Activated naive CD4-positive, alpha-beta T cell treated with anti-CD3 and anti-CD28 coated beads, Interleukin-2, amount 10 ng/mL, durations not matched to agents 7 days and 5 days (primary cell): ENCODE measurements at places on chromosomes 5 and 9.

DNA sequence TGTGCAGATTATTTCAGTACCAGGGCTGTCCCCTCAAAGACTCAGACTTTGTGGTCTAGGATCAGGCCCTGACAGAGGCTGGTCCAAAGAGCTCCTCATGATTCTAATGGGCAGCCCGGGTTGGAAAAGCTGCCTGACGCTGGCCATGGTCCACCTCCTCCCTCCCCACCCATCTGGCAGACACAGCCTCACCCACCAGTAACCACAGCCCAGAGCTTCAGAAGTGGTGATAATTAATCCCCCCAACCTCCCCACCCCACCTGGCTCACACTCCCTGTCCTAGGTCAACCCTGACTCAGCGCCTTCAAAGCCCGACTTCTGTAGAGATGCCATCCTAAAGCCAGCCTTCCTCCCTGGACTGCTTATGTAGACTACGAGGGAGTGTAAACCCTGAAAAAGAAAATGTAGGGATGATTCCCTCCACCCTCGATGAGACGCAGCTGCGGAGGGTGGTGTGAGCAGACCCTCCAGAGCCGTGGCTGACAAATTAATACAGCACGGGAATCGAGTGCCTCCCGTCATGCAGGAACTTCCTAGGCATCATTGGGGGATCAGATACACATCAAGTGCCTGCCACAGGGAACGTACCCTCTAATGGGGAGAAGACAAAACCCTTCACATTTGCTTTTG, 7.0 kb downstream of the UBE2QL1 start:
- no peak for DNase-seq

- no peak for DNase-seq
These were observed 6.9 kb upstream of the DMRT3 start for GRCh38 chr9:969310-970150.

- DNase-seq = no peak
These were observed 39.6 kb downstream of the RXRA start for GRCh38 chr9:134365791-134366222.

GRCh38 chr5:176881816-176882566, 17.2 kb downstream of the HK3 start:
- no peak for DNase-seq

- DNase-seq = no peak
These were observed 40.3 kb downstream of the TNFAIP8 start for GRCh38 chr5:119396030-119396664.

DNA sequence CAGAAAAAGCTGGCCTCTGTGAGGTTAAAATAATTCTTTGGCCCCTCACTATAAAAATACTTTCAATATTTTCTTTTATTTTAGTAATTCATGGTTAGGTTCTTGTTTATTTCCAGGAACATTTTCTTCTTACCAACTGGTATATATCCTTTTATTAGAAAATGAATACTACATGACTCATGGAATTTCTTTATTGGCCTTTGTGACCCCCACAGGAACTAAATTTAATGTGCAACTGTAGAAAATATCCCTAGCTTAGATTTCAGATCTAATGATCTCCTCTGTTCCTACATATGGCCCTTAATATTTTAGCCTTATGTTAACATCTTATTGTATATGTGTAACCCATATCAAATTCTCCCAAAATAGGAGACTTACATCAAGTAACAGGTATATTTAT, 429.9 kb downstream of the NR2F1-AS1 start:
- DNase-seq = no peak

- DNase-seq = no peak
These were observed 3.0 kb downstream of the FEM1C start for GRCh38 chr5:115541611-115542010.

- DNase-seq = no peak
These were observed 1.9 kb downstream of the DMRT1 start for GRCh38 chr9:843427-843785.

DNA sequence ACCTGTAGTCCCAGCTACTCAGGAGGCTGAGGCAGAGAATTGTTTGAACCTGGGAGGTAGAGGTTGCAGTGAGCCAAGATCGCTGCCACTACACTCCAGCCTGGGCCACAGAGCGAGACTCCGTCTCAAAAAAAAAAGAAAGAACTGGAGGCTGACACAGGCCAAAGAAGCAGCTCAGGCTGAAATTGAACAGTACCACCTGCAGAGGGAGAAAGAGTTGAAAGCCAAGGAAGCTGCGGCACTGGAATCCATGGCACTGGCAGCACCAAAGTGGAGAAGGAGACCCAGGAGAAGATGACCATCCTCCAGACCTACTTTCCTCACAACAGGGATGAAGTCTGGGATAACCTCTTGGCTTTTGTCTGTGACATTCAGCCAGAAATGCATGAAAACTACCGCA, 11.3 kb upstream of the TMEM141 start:
- DNase-seq = no peak

DNA sequence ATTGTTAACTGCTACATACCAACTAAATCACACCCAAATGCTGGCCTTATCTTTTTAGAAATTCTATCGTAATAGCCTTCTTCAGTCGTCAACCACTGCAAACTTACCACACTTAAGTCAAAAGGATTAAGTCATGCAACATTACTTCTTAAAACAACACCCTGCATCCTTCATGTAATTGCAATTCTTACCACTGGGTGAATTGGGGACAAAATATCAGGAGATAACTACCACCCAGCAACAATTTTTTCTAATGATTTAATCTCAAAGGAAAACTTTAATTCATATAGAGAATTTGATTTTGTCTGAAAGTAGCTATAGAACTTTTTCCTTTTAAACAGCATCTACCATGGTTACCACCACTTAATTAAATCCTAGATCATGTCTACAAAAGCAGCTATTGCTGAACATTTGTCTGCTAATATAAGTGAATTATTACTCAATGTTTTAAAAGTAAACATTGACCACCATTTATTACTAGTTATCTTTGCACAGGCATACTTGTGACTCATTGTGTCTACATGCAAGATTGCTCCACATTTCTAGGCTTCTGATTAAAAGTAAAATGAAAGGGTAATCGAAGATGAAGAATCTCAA, 10.5 kb downstream of the MLLT3 start:
- DNase-seq = no peak

GRCh38 chr9:88820055-88820454, 171.2 kb upstream of the S1PR3 start:
- no peak for DNase-seq

DNA sequence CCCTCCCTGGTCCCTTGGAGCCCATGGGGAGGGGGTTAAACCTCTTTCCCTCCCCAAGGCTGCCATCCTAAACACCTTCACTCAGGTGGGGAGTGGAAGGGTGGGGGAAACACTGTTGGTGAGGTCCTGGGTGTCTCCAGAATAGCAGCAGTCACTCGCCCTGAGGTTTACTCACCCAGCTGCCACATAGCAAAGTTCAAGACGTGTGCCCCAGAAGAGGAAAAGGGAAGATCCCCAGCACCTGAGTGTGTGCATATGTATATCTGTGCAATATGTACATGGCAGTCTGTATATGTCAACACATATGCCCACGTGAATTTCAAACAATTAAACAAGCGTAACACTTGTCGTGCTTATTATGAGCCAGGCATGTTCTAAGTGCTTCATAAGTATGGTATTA, 31.3 kb upstream of the SMU1 start:
- no peak for DNase-seq

DNA sequence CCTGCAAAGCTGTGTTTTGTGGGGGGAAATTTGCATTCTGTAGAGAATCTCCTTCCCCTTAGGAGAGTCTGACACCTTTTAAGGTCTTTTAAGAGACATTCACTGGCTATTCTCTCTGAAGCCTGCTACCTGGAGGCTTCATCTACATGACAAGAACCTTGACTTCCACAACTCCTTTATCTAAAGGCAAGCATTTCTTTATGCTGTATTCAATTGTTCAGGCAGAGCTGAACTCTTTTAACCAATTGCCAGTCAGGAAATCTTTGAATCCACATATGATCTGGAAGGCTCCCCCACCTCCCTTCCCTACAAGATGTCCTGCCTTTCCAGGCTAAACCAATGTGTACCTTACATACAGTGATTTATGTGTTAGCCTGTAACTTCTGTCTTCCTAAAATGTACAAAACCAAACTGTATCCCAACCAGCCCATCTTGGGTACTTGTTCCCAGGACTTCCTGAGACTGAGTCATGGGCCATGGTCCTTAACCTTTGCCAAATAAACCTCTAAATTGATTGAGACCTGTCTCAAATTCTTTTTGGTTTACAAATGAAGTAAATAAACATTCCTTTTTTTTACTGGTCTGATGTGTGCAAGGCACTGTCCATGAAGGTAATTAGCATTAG, 9.9 kb downstream of the C9orf85 start:
- DNase-seq = no peak

GRCh38 chr5:97844797-97845196, 661.8 kb upstream of the RIOK2 start:
- DNase-seq = no peak

- no peak for DNase-seq
These were observed 181.9 kb downstream of the TMEM232 start for GRCh38 chr5:110544603-110545002.

DNA sequence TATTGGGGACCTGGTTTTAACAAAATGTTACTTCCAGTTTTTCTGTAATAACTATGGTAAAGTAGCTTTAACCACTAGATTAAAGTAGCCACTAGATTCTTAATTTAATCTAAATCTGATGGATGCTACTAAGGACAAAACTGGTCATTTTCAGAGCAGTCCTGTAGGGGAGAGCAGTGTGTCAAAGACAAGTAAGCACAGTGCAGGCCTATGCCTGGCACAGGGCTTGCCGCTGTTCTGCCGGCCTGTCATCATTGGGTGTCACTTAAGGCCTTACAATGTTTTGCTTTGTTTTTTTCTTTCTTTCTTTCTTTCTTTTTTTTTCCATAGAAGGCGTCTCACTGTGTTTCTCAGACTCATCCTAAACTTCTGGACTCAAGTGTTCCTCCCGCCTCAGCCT, 53.0 kb upstream of the NXNL2 start:
- no peak for DNase-seq

DNA sequence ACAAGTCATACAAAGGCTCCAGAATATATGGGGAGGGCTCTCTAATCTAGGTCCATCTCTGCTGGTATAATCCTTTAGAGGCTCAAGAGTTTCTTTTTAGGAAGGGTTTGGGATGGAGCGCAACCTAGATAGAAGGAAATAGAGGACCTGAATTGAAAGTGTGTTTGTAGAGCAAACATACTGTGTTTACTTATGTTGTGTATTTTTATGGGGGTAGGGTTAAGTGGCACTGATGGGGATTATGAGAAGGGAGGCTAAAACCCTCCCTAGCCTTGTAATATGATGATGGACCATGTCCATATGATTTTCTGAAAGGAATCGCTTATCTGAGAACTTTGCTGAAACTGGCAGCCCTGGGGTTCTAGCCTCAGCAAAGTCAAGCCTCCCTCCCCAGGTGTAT, 4.4 kb upstream of the ELL2 start:
- DNase-seq = no peak

DNA sequence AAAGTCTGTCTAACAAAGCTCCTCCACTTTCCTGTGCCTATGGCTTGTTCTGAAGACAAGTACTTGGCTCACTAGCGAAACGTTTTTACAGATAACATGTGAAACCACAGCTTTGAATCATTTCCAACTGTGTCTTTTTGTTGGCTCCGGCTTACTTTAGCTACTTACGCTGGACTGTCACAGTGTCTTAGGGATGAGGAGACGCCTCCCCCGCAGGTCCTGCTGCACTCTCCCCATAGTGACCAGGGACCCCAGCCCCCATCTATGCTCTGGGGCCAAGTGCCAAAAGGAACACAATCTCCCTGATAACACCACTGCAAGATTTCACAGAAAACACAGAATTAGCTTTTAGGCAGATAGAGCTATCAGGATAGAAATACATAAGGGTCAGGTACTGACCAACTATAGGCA, 219.1 kb downstream of the ADAMTS6 start:
- DNase-seq = no peak

DNA sequence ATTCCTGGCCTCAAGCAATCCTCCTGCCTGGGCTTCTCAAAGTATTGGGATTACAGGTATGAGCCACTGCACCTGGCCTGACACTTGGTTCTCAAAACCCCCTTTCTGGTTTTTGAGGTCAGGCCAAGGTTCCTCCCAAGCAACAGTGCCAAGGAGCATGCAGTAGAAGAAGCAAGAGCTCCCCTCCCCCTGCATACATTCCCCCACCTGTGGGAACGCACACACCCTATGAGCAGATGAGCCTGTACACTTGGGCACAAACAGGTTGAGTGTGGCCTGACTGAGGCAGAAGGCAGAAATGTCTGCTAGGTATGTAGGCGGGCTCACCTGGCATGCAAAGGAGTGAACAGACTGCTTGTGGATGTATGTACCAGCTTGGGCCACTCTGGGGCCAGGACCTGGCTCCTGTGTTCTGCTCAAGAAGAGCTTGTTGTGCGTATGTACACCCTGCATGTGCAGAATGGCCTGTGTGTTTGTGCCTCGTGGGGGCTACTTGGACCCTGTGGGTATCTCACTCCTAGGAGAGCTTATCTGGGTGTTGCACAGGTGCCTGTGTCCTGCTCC, 1.7 kb downstream of the GPRIN1 start:
- DNase-seq = no peak

GRCh38 chr5:156913719-156914370, 49.2 kb downstream of the TIMD4 start:
- DNase-seq = peak; percentile 61

DNA sequence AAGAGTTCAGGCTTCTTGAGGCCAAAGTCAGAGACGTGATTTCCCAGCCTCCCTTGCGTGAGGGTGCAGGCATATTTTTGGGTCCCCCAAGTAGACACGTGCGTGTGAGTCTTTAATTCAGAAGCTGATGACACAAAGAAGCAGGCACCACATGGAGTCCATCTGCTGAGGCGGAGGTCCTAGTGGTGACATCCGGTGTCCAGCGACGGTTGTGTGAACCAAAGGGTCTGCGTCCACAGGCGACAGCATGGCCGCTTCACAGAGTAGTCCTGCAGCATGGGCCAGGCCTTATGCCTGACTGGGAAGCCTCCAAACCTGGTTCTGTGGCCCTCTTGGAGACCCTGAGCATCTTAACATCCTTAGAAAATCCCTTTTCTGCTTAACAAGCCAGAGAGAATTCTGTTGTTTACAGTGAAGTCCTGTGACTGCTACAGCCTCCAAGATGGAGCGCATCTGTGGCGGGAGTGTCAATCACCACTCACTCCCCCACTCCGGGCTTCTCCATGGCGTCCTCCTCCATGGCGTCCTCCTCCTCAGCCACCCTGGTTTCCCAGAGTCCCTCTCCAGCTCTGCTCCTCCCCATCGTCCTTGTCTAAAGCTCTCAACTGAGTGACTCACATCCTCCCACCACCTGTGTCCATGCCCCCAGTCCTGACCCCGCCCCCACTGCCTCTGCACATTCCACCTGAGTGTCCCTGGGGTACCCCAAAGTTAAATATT, 133.8 kb downstream of the PAX5 start:
- DNase-seq = peak; percentile 13
